Neuronal stem cell (in vitro differentiated cells): ENCODE measurements at places on chromosomes 11 and 22.

- no peak for DNase-seq
These were observed 3.8 kb upstream of the TTLL8 start for GRCh38 chr22:50061824-50062355.

GRCh38 chr11:76604081-76604625, 66.4 kb downstream of the LRRC32 start:
- DNase-seq, result no peak

DNA sequence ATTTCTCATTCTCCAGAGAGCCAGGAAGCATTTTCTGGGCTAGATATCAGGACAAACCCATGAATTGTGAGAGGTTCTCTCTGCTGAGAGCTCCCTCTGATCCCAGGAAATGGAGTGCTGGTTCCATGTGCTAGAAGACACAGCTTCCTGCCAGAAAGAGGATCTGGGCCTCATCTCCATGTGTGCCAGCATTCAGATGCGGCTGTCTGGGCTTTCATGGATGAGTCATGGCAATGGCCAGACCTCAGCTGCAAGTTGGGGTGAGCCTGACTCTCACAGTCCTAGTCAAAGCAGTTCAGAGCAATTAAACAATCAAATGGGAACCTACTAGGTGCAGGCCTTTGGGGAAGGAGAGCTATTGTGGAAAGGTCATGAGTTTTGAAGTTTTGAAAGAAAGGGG, 82.3 kb upstream of the EED start:
- DNase-seq, result no peak

DNA sequence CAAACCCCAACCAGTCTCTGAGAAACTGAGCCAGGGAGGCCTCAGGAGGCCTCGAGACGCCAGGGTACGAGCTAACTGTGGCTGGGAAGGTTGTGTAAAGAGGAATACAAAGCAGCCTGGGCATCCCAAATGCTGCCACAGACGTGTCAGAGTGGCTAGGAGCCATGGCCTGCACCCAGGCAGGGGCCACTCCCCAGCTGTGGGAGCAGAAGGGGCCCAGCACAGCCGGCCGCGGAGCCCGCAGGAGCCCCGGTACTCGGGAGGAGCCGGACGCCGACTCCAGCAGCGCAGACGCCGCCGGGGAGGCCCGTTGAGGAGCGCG, 349.8 kb upstream of the B3GAT1 start:
- no peak for DNase-seq

DNA sequence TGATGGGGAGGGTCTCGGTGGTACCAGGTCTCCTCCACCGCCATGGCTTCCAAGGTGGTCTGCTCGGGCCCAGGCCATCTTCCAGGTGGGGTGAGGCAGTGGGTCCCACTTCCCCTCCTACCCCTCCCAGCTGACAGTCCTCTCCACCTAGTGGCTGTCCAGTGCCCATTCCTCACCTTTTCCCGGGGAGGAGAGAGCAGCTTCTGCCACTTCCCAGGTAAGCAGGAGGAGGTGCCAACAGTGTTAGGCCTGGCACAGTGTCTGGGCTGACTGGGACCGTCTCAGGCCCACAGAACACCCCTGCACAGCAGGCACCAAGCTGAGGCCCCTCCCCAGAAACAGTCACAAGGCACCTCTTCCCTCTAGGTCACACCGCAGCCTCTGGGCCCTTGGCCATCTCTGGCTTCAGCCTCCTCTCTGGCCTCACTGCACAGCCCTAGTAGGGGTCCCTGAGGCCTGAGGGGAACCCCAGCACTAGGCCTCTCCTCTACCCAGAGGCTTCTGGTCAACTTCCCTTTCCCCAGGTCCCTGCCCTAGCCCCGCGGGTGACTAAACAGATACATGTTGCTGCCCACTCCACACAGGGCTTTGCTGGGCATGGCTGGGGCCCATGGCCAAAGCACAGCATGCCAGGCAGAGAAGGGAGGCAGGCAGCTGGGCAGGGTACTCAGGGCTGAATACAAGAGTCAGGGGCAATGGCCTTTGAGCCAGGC, 2.3 kb upstream of the ANKRD13D start:
- no peak for DNase-seq
